ENCODE measurements at places on chromosomes 5 and 9.

DNA sequence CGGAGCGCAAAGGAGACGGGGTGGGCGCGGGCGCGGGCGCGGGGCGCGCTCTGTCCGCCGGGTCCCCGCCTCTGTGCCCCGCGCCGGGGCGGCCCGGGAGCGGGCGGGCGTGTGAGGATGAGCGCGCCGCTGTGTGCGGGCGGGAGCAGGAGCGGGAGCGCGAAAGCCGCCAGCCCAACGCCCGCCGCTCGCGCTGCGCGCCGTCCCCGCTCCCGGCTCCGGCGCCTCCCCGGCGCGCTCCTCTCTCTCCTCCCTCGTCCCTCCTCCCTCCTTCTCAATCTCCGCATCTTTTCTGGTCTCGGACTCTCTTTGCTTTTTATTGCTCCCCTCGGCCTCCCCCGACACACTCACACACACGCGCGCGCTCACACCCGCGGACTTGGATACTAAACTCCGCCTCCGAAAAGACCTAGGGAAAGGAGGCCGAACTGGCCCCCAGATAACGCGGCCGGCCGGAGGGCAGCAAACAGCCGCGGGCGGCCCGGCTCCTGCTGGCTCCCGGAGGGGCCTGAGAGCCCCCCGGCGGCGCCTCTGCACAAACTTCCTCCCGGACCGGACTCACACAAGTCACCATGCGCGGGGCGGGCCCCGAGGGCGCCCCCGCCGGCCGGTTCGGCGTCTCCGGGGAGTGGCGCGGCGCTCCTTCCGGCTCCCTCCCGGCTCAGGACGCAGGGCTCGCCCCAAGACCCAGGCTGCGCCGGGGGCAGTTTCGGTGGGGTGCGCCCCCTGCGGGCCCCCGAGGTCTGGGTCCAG lies at the start of gene FIBCD1:
FIBCD1 (minus strand) TSS at position 596 of the 753 bp plus-strand sequence. CDS start 640 bp downstream, outside the sequence.
- no peak for DNase-seq

- no peak for DNase-seq
Measured at GRCh38 chr5:64978546-64978945, 209.8 kb downstream of the CWC27 start.

- DNase-seq: no peak
Measured at GRCh38 chr9:128484686-128485413, 19.7 kb upstream of the GLE1 start.

DNA sequence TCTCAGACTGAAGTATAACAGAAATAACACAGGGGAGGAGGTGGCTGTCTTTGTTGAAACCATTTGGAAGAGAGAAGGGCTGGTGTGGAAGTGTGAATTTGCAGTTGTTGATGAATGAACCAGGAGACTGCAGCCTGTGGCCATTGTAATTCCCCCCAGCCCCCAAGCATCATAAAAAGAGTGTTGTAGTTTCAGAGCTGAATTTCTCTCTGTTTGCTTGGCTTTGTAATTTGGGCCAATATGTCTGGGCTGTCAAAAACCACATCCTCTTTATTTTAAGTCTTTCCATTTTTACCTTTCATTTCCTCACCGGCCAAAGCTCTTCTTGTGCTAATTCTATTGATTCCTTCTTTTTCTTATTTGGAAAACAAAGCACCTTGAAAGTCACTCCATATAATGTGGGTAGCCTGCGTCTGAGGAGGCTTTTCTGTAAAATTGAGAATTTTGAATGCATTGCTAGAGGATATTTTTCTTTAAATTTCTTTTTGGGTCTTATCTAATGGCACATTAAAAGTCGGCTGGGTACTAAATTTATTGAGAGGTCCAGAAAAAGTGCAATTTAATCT lies 383.3 kb downstream of the OSTF1 start:
- no peak for DNase-seq

GRCh38 chr5:172762214-172763119 lies 8.5 kb downstream of the DUSP1 start:
- DNase-seq: no peak

DNA sequence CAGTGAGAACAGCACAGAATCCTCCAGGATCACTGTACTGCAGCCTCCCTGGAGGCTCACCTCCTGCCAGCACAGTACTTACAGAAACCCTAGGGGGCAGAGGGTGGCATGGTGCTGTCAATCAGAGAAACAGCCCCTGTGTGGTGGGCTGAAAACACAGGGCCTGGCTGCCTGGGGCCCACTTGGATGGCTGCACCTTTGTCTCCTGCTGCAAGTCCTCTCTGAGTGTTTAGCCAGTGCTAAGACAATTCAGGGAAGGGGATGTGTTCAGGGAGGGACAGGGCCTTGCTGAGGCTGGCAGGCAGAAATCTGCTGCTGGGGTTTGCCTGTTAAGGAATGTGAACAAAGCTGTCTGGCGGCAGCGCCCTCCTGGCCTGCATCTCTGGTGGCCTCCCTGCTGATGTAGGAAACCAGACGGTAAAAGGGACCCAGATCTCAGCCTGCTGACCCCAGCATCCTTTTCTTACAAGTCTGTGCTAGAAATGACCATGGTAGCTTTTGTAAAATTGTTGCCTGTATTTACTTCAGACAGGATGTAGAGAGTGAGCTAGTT lies 39.5 kb downstream of the PRRC2B start:
- no peak for DNase-seq

DNA sequence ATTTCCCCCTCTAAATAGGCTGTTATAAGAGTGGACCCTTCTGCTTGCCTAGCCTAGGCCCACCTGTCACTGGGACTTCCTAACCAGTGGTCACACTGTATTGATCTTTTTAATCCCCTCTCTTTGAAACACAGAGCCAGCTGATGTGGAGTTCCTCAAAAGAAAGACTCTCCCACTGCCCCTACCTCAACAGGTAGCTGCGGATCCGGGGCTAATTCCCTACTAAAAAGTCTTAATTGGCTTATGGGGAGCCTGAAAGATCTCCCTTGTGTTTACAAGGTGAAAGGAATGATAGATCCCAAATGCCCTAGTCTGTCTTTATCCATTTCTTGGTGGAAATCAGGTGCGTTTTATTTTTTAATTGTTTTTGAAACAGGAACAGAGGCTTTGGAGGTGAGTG lies 2.0 kb downstream of the NEUROG1 start:
- no peak for DNase-seq

DNA sequence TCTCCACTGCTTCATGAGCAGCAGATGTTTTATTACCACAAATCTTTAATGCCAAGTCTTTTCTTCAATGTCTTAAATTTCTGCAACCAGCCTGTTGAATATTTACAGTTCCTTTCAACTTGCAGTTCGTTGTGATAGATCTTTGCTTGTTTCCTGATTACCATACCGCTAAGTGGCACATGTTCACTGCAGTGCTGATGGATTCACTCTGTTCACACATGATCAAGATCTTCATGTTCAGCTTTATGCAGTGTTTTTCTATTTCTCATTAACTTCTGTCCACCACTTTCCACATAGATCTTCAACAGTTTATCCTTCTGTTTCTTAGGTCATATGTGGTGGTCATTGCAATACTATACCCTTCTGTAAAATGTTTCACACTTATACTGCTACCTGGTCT lies 280.6 kb downstream of the EPB41L4A start:
- no peak for DNase-seq

DNA sequence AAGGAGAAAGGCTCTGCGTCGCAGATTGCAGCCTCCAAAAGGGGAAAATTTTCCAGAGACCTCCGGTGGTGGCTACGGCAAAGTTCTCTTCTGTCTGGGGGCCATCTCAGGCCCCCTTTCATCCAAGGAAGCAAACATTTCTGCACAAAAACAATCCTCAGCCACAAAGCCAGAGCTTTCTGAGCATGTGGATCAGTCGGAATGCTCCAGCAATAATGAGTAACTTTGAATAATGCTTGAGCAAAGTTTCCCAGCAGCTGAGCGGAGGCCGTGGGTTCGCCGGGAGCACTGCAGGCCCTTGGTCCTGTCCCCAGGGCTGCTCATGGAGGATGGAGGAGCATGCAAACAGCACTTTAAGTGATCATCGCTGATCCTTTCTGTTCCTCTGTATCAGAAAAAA lies 60.2 kb upstream of the UNC5A start:
- no peak for DNase-seq

- no peak for DNase-seq
Measured at GRCh38 chr5:148437249-148437648, 53.5 kb downstream of the FBXO38 start.

- peak; percentile 27 for DNase-seq
Measured at GRCh38 chr5:150075806-150076205, 10.5 kb downstream of the CSF1R start.

- no peak for DNase-seq
Measured at GRCh38 chr9:27183131-27183530, 74.1 kb downstream of the TEK start.

DNA sequence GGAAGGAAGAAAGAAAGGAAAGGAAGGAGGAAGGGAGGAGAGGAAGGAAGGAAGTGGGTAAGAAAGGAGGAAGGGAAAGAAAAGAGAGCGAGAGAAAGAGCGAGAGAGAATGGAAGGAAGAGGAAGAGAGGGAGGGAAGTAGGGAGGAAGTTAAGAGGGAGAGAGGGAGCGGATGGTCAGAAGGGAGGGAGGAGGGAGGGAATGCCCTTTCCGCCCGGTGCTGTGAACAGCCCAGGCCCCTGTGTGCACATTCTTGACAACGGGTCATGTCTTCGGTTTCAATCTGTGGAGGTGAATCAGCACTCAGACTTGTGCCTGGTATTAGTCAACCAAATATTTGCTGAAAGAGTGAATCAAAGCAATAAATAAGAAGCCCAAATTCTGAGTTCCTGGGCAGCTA lies 39.2 kb downstream of the PRUNE2 start:
- DNase-seq: no peak

DNA sequence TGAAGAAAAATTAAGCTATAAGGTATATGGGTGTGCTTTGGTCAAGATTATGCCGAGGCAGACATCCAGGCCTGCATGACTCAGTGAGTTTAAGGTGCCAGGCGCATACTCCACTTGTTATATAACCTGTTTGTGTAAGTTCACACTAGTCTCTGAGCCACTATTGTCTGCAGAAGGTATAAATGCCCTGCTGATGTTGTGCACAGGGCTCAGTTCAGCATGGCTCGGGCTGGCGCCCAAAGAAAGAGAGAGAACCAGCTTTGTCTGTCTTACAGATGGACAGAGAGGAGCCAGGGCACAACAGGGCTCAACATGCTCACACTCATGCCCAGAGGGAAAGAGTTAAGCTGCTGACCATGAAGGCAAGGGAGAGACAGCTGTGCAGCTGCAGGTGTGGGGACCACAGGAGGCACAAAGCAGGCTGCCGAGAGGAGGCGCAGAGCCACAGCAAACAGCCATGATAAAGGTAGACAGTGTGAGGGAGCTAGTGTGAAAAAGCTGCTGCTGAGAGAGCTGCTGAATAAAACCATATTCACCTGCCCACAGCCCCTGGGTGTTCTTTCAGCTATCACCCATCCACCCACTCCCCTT lies 1587.6 kb upstream of the C9orf72 start:
- no peak for DNase-seq

GRCh38 chr5:33065131-33065530 lies 354.0 kb downstream of the NPR3 start:
- DNase-seq: no peak

DNA sequence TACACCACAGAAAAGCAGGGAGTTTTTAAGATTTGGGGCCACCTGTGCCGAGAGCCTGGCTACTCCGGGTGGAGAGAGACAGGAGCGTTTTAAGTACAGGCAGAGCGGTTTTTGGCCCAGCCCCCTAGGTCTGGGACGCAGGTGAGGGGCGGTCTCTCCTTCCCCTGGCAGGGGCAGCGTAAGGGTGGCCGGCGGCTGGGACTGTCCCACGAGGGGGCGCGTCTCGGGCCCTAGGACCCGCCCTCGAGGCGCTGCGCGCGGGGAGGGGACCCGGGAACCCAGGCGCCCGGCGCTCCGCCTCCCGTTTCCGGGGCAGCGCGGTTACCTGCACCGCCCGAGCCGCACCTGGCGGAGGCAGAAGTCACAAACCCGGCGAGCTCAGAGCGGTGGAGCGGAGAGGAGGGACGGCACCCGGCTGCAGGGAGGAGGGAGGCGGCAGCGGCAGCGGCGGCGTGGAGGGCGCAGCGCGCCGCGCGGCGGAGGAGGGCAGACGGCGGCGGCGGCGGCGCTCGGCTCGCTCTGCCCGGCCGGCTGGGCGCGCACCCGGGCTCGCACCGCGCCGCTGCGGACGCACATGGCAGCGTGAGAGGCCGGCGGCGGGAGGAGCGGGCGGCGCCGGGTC lies at the start of gene WWC1:
WWC1 (plus strand) TSS at position 304 of the 622 bp plus-strand sequence. CDS start 508 bp downstream, outside the sequence.
- peak; percentile 56 for DNase-seq

DNA sequence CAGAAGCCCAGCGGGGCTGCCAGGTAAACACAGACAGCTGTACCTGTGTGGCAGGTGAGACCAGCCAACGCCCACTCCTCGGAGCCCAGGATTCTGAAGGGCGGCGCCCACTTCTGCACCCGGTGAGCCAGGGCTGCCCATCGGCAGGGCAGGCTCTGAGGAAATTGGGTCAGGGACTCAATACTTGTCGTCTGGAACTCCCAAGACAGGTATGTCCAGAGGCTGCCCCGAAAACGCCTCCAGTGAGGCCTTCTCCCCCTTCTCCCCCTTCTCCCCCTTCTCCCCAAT lies 19.8 kb downstream of the GLT6D1 start:
- DNase-seq: no peak

DNA sequence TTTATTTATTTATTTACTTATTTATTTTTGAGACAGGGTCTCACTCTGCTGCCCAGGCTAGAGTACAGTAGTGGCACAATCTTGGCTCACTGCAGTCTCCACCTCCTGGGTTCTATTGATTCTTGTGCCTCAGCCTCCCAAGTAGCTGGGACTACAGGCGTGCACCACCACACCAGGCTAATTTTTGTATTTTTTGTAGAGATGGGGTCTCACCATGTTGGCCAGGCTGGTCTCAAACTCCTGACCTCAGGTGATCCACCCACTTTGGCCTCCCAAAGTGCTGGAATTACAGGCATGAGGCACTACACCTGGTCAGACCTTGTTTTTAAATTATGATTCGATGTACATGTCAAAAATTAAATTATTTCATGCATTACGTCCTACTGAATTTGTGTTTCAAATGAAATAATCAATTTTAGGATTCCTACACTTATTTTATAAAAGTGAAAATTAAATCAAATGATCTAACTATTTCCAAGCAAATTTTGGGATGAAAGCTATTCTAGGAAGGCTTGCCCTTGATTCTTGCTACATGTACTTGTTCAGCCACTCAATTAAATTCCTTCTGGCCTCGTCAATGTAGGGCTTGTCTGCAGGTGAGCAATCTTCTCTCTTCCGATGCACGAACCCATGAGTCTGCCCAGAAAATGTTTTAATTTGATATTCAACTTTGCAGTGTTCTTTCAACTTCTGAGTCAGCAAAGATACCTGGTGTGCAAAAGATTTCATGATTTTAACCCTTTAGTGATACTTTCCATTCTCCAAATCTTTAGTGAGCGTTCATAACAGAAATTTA lies 27.6 kb downstream of the CMBL start:
- DNase-seq: no peak

- no peak for DNase-seq
Measured at GRCh38 chr5:158648631-158649030, 451.1 kb downstream of the EBF1 start.

- DNase-seq: no peak
Measured at GRCh38 chr9:126170286-126170823, 156.3 kb upstream of the MVB12B start.

GRCh38 chr5:1371218-1371971 lies 26.5 kb upstream of the CLPTM1L start:
- DNase-seq: no peak

All from right forelimb (tissue), 1 donor.